ENCODE measurements at places on chromosomes 2 and 18.

DNA sequence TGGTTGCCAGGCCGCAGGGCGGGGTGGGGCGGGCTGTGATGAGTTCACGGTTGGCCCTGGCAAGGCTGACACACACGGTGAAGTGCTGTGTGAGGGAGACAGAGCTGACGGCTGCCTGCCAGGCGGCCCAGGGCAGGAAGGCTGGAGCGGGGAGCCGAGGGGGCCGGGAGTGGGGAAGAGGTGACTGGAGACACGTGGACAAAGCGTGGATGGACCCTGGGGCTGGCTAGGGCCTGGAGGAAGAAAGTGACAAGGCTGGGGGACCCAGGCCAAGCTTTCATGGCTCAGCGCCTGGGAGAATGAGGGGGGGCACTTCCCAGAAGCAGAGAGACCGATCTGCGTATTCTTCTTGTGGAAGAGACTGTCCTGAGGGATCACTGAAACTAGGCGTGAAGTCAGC is 123.2 kb downstream of the DYSF start:
- no peak for DNase-seq

DNA sequence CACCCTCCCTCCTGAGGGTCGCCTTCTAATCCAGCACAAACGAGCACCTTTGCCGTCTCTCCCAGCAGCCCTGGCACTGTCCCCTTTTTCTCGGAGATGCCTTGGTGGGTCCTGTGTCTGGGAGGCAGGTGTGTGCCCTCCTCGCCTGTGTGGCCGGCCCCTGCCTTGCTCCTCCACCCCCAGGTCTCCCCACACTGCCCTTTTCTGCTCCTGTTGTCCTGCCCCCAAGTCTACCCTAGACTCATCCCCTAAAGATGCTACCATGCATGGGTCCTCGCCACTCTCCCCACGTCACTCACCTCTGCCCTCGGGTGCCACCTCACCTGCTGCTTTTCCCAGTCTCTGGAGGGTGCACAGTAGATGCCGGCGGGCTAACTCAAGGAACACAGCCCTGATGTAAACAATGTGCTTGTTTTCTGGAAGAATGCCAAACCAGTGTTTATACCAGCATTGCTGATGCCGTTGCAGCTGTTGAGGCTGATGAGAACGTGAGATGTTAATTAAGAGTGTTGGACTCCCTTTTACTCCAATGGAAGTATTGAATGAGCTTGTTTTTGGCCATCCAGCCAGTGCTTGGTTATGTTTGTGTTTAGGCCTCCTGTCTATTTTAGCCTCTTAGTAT is 223.1 kb downstream of the AGAP1 start:
- no peak for DNase-seq

DNA sequence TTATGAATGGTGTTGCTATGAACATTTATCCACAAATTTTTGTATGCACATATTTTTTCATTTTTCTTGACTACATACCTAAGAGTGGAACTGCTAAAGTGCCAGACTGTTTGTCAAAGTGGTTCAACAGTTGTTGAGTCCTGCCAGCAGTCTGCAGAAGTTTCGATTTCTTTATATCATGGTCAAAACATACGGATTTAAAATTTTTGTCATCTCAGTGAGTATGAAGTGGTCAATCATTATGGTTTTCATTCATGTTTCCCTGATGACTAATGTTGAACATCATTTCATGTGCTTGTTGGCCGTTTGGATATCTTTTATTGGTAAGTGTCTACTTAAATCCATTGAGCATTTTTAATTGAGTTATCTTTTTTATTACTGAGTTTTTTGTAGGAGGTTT is 39.2 kb downstream of the CCDC138 start:
- DNase-seq, result no peak

DNA sequence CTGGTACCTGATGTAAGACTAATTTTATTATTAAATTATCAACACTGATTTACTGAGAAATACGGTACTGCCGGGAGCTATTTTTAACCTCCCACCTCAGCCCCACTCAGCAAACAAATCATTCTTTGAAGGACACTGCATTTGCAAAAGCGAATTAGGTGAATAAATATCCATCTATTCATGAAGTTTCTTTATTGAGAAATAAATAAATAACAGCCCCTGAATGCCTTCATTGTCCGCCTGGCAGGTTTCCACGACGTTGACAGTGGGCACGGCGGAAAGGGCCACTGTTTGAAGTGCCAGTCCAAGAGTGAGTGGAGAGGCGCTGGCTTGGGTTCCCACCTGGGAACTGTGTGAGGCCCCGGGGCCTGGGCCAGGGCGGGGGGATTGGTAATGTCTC is 15.7 kb downstream of the C1QL2 start:
- DNase-seq, result no peak

- no peak for DNase-seq
Measured at GRCh38 chr2:223076573-223076972, 24.6 kb downstream of the KCNE4 start.

GRCh38 chr2:215529271-215529670 is 93.4 kb upstream of the FN1 start:
- DNase-seq, result no peak

- DNase-seq, result no peak
Measured at GRCh38 chr2:151658081-151658480, 76.2 kb downstream of the NEB start.

- DNase-seq, result no peak
Measured at GRCh38 chr18:58169472-58169871, 125.4 kb downstream of the NEDD4L start.

- no peak for DNase-seq
Measured at GRCh38 chr2:50143822-50144575, 887.9 kb downstream of the NRXN1 start.

DNA sequence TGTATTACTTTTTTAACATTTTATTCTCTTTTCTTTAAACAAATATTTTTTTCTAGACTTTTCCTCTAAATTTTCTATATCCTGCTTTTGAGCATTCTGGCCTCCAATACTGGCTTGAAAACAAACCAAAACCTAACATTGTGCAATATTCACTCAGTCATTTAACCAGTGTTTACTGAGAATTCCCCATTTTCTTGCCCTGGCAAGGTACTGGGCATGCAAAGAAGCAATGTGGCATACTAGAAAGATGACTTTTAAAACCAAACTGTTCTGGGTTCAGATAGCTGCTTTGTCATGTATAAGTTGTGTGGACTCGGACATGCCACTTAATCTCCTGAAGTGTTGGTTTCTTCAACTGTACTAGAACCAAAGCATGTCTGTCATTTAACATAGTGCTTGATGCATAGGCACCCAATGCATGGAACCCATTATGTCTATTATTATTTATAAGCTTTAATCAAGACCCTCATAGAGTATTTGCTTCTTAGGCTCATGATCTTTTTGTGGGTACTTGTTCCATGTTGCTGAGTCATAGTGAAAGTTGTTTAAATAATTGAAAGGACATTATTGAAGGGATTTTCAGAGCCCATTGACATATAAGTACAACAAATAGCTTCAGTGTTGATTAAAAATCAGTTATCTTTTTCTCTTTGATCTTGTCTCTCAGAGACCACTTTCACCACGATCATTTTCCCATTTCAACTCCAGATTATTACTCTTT is 185.4 kb upstream of the OSR1 start:
- no peak for DNase-seq
